Left renal cortex interstitium (tissue), 4 donors: ENCODE measurements at places on chromosomes 2 and 18. TPM values are rescaled to one million over a fixed set of nuclear protein-coding genes. Genes with fewer than 3 reads are reported as not detected.

DNA sequence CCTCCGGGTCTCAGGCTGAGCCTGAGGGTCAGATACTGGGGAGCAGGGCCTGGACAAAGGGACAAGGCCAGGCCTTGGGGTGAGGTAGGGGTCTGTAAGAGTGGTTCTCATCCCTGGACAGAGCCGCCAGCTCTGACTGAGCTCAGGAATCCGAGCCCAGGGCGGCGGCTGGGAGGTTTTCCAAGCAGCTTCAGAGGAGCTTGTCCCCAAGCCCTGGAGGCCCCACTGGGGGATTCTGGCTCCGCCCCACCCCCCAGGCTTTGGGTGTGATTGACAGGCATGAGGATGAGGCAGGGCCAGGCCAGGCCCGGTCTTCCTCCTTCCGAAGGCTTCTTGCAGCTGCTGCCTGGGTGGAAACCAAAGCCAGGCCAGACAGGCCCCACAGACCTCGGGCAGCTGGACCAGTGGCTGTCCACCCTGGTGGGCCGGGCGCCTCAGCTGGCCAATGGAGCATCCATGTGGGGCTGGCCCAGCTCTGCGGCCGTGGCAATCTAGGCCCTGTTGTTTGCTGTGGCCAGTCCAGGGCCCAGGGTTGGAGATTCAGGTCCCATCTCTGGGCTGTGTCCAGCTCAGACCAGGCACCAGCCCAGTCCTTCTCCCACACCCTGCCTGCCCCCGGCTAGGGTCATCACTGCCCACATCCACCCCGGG, 23.1 kb upstream of the GPC1 start:
- no peak for DNase-seq

DNA sequence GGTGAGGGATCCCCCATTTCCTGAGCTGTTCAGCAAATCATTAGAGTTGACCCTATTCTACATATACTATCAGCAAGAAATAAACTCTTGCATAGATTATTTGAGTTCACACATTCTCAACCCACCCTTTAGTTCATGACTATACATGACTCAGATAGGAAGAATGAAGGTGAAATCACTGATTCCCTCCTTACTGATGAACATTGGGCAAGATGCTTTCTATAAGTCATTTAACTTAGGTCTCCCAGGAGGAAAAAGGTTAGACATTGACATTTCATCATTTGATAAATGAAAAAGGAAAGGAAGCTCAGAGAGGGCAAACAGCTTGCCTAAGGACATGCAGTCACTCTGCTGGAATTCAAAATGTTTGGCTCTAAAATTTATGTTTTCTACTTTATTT, 408.0 kb downstream of the TMEM182 start:
- no peak for DNase-seq

DNA sequence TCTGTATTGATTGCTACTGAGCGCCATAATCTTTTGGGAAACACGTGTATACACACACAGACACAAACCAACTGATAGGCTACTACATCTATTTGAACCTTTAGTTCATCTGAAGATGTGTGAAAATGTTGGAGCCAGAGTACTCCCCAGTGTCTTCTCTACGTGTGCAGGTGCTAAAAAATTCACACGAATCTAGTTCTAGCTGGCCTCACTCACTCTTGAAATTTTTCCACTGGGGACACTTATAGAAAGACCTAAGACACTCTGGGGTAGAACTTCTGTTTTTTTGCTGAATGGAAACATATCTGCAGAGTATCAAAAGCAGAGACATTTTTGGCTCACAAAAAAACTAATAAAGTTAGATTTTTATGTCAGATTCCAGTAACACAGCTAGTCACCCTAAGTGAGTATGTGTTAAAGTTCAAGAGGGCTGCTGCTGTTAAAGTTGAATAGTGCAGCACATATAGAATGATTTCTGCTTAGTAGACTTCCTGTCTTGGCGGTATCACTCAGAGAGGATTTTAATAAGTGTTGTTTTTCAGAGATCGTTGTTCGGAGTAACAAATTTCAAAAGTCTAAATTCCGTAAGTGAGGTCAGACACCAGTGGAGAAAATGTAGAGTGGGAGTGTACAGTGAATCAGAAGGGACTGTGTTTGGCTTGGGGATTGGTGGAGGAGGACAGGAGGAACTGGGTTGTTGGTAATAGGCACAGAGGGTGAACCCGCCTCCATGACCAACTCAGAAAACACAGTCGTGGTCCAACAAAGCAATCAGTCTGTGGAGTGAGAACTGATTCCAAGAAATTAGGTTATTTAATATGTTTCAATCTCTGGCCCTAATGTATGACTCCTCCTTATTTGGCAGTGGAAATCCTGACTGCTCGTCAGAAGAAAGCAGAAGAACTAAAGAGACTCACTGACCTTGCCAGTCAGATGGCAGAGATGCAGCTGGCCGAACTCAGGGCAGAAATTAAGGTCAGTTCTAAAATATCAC, 43.1 kb downstream of the KCTD18 start:
- no peak for DNase-seq

GRCh38 chr2:39728941-39729351, 50.1 kb downstream of the THUMPD2 start:
- DNase-seq = no peak

TUBA3E gene
- polyA plus RNA-seq = not detected

UNC80 gene
- polyA plus RNA-seq = 1.8 TPM

- no peak for DNase-seq
Observed at GRCh38 chr2:60523963-60524362, 29.5 kb downstream of the BCL11A start.

DNA sequence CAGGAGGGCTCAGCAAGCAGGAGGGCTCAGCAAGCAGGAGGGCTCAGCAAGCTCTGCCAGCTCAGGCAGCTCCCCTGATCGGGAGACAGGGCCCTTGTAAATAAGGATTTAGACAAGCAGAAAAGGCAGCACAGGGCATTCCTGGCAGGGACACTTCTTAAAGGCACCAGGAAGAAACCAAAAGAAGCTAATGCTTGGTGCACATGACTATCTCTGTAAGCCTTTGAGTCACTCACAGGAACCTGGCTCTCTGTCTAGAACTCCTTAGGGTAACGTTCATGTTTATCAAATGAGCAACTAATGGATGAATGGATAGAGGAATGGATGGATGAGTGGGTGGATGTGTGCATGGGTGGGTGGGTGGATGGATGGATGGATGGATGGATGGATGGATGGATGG, 28.4 kb downstream of the TMEM37 start:
- no peak for DNase-seq

DNA sequence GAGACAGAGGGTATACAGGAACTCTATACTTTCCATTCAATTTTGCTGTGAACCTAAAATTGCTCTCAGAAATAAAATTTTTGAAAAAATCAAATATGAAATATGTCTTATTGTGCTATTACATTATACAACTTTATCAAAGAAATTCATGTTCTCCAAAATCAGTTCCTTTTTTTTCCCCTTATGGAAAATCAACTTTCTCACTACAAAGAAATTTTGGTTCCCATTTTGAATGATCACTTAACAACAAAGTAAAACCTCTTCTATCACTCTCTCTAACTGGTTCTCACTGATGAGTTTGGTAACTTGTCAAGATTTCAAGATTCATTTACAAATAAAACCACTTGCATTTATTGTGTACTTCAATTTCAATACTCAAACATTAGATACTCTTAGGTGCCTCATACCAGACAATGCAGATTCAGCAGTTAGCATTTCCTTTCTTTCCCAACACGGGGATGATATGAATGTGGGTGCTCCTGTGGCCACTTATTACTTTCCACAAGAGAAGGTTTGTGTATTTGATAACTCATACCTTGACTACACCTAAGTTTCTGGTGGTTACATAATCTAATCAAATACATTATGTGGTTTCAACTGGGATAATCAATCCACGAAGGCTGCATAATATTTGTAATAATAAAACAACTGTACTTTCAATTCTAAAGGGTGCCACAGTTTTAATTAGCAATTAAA, 6.4 kb downstream of the PSME4 start:
- DNase-seq = no peak

TMEM198 gene
- polyA plus RNA-seq = 2.7 TPM

- no peak for DNase-seq
Observed at GRCh38 chr2:67240507-67240906, 156.6 kb upstream of the ETAA1 start.

DNA sequence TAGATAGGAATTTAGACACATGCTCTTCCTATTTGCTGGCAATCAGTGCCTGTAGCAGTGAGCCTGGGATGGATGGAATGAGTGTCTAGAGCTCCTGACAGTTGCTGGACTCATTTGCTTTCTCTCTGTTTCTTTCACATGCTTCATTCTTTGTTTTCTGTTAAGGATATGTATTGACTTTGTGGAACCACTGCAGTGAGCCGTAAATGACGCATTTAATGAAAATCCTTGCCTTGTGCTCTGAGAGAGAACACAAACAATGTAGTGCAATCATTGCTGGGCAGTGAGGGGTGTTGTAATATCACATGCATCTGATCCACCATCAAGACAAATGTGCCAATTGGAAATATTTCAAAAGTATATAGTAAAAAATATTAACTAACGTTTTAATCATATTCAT, 25.2 kb upstream of the CDH20 start:
- DNase-seq = no peak

RNF25 gene
- polyA plus RNA-seq = 50.6 TPM

DNA sequence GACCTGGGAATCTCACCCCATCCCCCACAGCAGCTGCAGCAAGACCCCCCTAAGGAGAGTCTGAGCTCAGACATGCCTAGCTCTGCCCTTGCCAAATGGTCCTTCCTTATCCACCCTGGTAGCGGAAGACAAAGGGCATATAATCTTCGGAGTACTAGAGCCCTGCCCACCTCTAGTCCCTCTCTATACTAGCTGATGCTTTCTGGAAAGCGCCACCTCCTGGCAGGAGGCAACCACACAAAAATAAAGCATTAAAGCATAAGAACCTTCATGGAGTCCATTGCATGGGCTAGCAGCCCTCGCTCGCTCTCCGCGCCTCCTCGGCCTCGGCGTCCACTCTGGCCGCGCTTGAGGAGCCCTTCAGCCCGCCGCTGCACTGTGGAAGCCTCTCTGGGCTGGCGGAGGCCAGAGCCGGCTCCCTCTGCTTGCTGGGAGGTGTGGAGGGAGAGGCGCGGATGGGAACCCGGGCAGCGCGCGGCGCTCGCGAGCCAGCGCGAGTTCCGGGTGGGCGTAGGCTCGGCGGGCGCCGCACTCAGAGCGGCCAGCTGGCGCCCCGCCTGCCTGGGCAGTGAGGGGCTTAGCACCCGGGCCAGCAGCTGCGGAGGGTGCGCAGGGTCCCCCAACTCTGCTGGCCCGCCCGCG, 941.2 kb downstream of the SUCLG1 start:
- DNase-seq = no peak

GRCh38 chr2:162333968-162334367, 10.0 kb upstream of the GCA start:
- no peak for DNase-seq
